Activated CD4-positive, alpha-beta T cell treated with anti-CD3 and anti-CD28 coated beads, Interleukin-2, amount 10 ng/mL, durations not matched to agents 7 days and 5 days (primary cell): ENCODE measurements at places on chromosomes 11 and 22. TPM values are rescaled to one million over a fixed set of nuclear protein-coding genes. Genes with fewer than 3 reads are reported as not detected.

SERPING1 gene
- total RNA-seq, result not detected

DNA sequence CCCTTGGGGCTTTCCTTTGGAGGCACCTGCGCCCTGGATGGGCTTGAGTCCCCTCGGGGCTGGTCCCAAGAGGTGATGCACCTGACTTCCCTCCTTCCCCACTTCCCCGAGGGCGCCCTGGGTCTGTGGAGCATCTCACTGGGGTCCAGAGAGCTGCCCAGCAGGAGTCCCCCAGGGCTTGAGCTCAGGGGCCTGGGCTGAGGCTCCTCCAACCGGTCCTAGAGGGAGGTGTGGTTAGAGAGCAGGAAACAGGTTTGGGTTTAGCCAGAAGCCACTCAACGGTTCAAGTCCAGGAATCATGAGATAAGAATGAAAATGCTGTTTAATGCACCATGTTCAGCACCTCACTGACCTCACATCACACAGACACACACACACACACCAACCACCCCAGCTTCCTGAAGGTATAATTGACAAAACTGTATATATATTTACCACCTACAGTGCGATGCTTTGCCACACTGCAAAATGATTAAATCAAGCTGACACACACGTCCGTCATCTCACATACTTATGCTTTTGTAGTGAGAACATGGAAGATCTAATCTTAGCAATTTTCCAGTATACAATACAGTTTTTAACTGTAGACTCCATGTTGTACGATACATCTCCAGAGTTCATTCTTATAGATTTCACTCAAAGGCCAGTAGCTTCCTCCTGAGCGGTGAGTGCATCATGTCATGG lies 628 bp upstream of the IGLL1 start:
- no peak overlapping the region for H3K4me3 ChIP-seq
- no peaks in the 10 kb centered on the region for H3K36me3 ChIP-seq
- H3K27ac ChIP-seq, result no peak overlapping the region
- no peak for DNase-seq
- peaks cover 31% of the 10 kb centered on the region for H3K27me3 ChIP-seq
- peaks cover 14% of the 10 kb centered on the region for H3K4me1 ChIP-seq

GRCh38 chr11:85531191-85531897 lies 95.8 kb downstream of the DLG2 start:
- H3K4me1 ChIP-seq, result no peaks in the 10 kb centered on the region
- no peak overlapping the region for H3K27ac ChIP-seq
- no peak overlapping the region for H3K4me3 ChIP-seq
- no peaks in the 10 kb centered on the region for H3K27me3 ChIP-seq

DNA sequence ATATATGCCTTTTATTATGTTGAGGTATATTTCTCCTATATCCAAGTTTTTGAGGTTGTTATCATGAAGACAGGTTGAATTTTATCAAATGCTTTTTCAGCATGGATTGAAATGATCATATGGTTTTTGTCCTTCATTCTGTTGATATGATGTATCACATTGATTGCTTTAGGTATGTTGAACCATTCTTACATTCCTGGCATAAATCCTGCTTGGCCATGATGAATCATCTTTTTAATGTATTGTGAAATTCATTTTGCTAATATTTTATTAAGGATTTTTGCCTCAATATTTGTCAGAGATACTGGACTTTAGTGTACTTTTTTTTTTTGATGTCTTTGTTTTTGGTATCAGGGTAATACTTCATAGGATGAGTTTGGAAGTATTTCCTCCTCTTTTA lies 283.8 kb upstream of the C11orf87 start:
- H3K4me1 ChIP-seq, result no peaks in the 10 kb centered on the region
- H3K36me3 ChIP-seq, result no peaks in the 10 kb centered on the region
- H3K4me3 ChIP-seq, result no peak overlapping the region
- H3K27ac ChIP-seq, result no peak overlapping the region
- no peaks in the 10 kb centered on the region for H3K27me3 ChIP-seq
- DNase-seq, result no peak

- no peaks in the 10 kb centered on the region for H3K36me3 ChIP-seq
- peak; percentile 54 for DNase-seq
- peaks cover 9% of the 10 kb centered on the region for H3K4me1 ChIP-seq
- H3K27me3 ChIP-seq, result peaks cover 37% of the 10 kb centered on the region
- peak within 1 kb of the TSS; percentile 64 for H3K4me3 ChIP-seq
- no peak within 1 kb of the TSS for H3K27ac ChIP-seq
Measured at GRCh38 chr11:74311352-74311926, at the start of gene P4HA3. TSS of gene P4HA3 (minus strand) at chr11:74311640. CDS start at chr11:74311611, 29 bp downstream.

- no peak overlapping the region for H3K4me3 ChIP-seq
- no peaks in the 10 kb centered on the region for H3K27me3 ChIP-seq
- no peaks in the 10 kb centered on the region for H3K36me3 ChIP-seq
- H3K4me1 ChIP-seq, result no peaks in the 10 kb centered on the region
- no peak overlapping the region for H3K27ac ChIP-seq
Measured at GRCh38 chr22:48403521-48404403, 1423.9 kb downstream of the BRD1 start.

HBD gene
- total RNA-seq, result not detected

GRCh38 chr22:24843048-24843447 lies 37.0 kb downstream of the SGSM1 start:
- H3K27ac ChIP-seq, result no peak overlapping the region
- no peak overlapping the region for H3K4me3 ChIP-seq
- DNase-seq, result no peak
- H3K36me3 ChIP-seq, result no peaks in the 10 kb centered on the region
- no peaks in the 10 kb centered on the region for H3K27me3 ChIP-seq
- H3K4me1 ChIP-seq, result peaks cover 11% of the 10 kb centered on the region

WBP2NL gene
- 1.6 TPM for total RNA-seq

- no peak overlapping the region for H3K4me3 ChIP-seq
- H3K36me3 ChIP-seq, result no peaks in the 10 kb centered on the region
- no peaks in the 10 kb centered on the region for H3K4me1 ChIP-seq
Measured at GRCh38 chr22:32744176-32744959, 57.1 kb upstream of the TIMP3 start.

DNA sequence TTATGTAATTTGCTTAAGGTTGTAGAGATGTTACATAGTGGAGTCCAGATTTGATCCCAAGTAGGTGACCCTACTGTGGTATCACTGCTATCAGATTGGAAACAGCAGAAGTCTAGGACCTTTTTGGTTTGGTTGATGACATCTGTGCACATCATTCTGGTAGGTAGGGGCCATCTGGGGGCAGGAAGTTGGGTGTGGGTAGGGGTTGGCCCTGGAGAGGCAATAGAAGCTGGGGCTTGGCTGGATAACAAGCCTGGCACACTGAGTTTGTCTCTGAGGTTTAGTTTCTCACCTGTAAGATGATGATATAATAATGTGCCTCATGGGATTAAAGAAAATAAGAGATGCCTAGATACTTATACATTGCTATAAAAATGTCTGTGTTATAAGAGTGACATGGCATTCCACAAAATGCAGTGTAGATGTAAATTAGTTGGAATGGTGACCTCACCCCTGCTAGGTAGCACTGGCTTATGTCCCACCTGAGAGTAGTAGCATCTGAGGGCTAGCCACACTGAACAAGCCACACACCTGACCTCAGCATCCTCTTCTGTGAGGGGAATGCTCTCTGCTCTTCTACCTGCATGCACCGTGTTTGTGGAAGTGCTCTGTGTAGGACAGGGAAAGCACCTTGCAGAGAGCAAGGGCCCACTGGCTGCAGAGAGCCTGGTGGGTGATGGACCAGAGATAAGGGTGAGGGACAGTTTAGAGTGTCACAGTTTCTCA lies 36.9 kb downstream of the PTPRJ start:
- H3K27me3 ChIP-seq, result no peaks in the 10 kb centered on the region
- H3K27ac ChIP-seq, result peak overlapping the region; percentile 80
- H3K4me1 ChIP-seq, result peaks cover 91% of the 10 kb centered on the region
- H3K36me3 ChIP-seq, result peaks cover 58% of the 10 kb centered on the region

- H3K4me3 ChIP-seq, result no peak overlapping the region
- peaks cover 2% of the 10 kb centered on the region for H3K4me1 ChIP-seq
- H3K27me3 ChIP-seq, result no peaks in the 10 kb centered on the region
- no peak overlapping the region for H3K27ac ChIP-seq
Measured at GRCh38 chr11:63592975-63593395, 21.2 kb downstream of the PLAAT3 start.

- DNase-seq, result no peak
- no peak overlapping the region for H3K4me3 ChIP-seq
- H3K27ac ChIP-seq, result no peak overlapping the region
- peaks cover 24% of the 10 kb centered on the region for H3K4me1 ChIP-seq
Measured at GRCh38 chr11:108278954-108279353, 56.1 kb downstream of the ATM start.

GRCh38 chr11:97351939-97352338 lies 962.1 kb downstream of the JRKL start:
- DNase-seq, result no peak
- H3K36me3 ChIP-seq, result no peaks in the 10 kb centered on the region
- H3K27me3 ChIP-seq, result no peaks in the 10 kb centered on the region
- no peak overlapping the region for H3K4me3 ChIP-seq
- no peaks in the 10 kb centered on the region for H3K4me1 ChIP-seq

APOL5 gene
- total RNA-seq, result not detected

CDC42EP1 gene
- not detected for total RNA-seq

NXPE4 gene
- total RNA-seq, result not detected

DNA sequence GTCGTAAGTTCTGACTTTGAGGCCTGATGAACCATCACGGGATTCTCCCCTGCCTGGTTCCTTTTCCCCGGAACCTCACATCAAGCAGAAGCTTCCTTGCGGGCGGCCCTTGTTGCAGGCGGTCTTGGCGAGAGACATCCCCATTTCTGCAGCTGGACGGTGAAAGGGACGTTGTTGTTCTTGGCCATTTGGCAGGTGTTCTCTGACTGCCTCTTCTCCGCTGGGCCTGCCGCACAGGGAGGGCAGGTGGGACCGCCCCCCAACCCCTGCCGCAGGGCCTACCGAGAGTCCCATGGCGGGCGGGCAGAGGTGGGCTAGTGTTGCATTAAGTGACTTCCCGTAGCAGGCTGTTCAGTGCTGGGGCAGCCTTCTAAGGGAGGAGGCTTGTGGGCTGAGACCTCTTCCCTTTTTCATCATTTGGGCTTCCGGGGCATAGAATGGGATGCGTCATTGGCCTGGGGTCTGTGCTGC lies 26.9 kb upstream of the GRAMD4 start:
- H3K4me3 ChIP-seq, result no peak overlapping the region
- H3K4me1 ChIP-seq, result peaks cover 45% of the 10 kb centered on the region
- DNase-seq, result no peak
- peak overlapping the region; percentile 92 for H3K27ac ChIP-seq
- no peaks in the 10 kb centered on the region for H3K36me3 ChIP-seq
- no peaks in the 10 kb centered on the region for H3K27me3 ChIP-seq

- H3K4me1 ChIP-seq, result peaks cover 5% of the 10 kb centered on the region
- H3K27me3 ChIP-seq, result no peaks in the 10 kb centered on the region
- peaks cover 51% of the 10 kb centered on the region for H3K36me3 ChIP-seq
- no peak for DNase-seq
- H3K27ac ChIP-seq, result no peak overlapping the region
Measured at GRCh38 chr11:114449845-114450244, 10.6 kb downstream of the REXO2 start.

- H3K27ac ChIP-seq, result no peak overlapping the region
- peaks cover 4% of the 10 kb centered on the region for H3K4me1 ChIP-seq
- no peak overlapping the region for H3K4me3 ChIP-seq
- DNase-seq, result no peak
- peaks cover 2% of the 10 kb centered on the region for H3K27me3 ChIP-seq
Measured at GRCh38 chr22:20153945-20154344, 3.1 kb upstream of the CCDC188 start.

GRCh38 chr22:30829901-30830550 lies 135.4 kb downstream of the OSBP2 start:
- H3K4me1 ChIP-seq, result no peaks in the 10 kb centered on the region
- H3K27ac ChIP-seq, result no peak overlapping the region
- H3K27me3 ChIP-seq, result peaks cover 5% of the 10 kb centered on the region
- no peak overlapping the region for H3K4me3 ChIP-seq

DNA sequence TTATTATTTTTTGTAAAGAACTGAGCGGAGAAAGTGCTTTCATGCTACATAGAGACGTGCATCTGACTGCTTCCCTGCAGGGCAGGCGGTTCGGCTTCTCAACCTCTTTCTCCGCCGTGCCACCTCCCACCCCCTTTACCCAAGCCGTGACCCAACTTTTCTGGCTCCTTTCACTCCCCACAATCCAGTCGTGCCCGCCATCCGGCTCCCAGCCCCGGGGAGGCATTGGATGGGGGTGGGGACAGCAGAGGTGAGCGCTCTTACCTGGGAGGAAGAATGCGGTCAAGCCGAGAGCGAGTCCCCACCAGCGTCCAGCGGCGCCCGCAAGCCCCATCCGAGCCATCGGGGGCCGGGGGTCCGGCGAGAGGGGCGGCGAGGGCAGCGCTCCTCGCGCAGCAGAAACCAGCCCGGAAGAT lies 781 bp downstream of the NECTIN1 start:
- H3K4me3 ChIP-seq, result peak overlapping the region; percentile 66
- no peak for DNase-seq
- H3K27ac ChIP-seq, result no peak overlapping the region

MMP27 gene
- total RNA-seq, result not detected

- peaks cover 35% of the 10 kb centered on the region for H3K4me1 ChIP-seq
- peaks cover 42% of the 10 kb centered on the region for H3K36me3 ChIP-seq
- H3K27me3 ChIP-seq, result no peaks in the 10 kb centered on the region
- H3K27ac ChIP-seq, result no peak overlapping the region
- no peak overlapping the region for H3K4me3 ChIP-seq
Measured at GRCh38 chr22:36478966-36479365, 2.5 kb downstream of the TXN2 start.

TRIM64C gene
- not detected for total RNA-seq

CHST1 gene
- not detected for total RNA-seq

DNA sequence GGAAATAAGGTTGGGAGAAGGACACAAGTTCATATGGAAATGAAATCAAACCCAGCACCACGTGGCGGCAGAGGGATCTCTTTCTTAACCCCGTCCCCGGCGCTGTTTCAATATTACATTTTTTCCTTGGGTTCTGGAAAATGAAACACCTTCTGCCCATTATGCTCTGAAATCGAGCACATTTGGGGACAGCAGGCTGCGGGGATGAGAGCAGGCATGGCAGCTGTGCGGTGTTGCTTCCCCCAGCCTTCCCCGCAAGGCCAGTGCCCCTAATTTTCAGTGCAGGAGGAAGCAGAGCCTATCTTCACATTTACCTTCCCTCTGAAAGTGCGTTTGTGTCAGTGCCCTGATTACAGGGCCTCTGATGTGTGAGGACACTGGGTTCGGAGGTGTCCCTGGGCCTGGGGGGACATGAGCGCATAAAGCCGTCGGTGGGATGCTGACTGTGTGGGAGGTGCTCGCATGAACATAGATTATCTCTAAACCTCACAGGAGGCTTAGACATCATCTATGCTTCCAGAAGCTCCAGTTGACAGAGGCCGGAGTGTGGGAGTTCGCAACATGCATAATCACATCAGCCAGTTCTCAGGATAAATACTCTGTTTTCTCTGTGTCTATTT lies 921.3 kb downstream of the BRD1 start:
- peaks cover 2% of the 10 kb centered on the region for H3K27me3 ChIP-seq
- no peaks in the 10 kb centered on the region for H3K36me3 ChIP-seq
- no peak for DNase-seq
- H3K4me1 ChIP-seq, result no peaks in the 10 kb centered on the region

GRCh38 chr11:123260511-123261211 lies 65.6 kb upstream of the CLMP start:
- peaks cover 19% of the 10 kb centered on the region for H3K4me1 ChIP-seq
- no peak for DNase-seq
- H3K27me3 ChIP-seq, result peaks cover 16% of the 10 kb centered on the region
- no peak overlapping the region for H3K27ac ChIP-seq
